Common myeloid progenitor, CD34-positive (primary cell): ENCODE measurements at places on chromosomes 16 and 17.

DNA sequence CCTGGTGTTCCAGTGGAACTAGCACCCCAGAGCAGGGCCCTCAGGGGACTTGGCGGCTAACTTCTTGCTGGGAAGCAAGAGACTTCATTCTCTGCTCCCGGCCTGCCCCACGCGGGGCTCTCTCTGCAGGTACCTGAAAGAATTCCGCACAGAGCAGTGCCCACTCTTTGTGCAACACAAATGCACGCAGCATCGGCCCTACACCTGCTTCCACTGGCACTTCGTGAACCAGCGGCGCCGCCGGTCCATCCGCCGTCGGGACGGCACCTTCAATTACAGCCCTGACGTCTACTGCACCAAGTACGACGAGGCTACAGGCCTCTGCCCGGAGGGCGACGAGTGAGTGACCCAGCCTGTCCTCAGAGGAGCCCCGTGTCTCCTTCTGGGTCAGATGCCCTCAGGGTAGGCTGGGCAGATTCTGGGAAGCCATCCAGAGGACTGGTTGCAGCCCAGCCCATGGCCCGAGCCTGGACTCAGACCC lies 25.1 kb downstream of the UNK start:
- no peak for DNase-seq

- DNase-seq: no peak
These were observed 8.1 kb upstream of the C1QL1 start for GRCh38 chr17:44976206-44976605.

DNA sequence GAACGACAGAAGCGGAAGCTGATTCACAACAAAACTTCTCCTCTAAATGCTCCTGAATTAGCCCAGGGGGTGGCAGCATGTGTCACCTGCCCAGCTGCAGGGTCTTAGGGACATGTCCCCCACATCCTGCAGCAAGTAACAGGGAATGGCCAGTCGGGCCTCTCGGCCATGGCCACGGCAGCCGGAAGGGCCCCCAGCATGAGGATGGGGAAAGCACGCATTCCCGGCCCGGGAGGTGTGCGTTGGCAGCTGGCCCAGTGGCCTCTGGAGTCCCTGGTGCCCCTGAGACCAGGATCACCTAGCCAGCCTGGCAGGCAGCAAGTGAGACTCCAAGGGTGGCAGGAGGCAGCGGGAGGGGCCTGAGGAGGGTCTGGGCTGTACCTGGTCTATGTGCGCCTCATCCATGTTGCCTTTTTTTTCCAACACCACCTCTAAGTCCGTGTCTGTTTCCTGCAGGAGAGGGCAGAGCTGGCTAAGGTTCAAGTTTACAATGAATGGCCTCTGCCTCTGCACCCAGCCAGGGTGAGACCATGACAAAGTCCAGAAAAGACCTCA lies 7.0 kb downstream of the KNOP1 start:
- no peak for DNase-seq

DNA sequence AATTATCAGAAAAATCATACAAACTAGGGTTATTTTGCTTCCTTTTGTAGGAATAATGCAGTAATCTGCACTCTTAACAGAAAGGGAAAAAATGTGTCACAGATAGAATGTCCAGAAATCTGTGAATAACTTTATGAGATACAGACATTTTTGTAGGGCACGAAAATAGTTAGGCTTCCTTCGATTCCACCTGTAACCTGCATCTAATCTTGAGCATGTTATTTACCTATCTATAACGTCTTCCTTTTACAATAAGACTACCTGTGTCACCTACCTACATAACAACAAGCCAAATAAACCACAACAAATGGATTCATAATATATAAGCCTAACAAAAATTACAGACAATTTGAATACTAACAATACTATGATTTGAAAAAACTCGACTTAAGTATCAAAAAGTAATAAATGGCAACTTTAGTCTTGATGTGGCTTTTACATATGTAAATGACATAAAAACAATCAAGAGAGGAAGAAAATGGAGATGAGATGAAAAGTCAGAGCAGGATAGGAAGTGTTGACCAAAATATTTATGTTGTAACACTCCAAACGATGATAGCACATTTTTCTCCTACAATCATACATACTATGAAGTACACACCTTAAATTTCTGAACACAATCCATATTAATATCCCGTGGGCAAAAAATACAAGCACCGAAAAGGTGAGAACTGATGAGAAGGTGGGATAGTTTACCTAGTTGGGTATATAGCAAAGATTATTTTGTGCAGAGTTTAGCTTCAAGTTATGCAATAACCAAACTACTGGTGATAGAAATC lies 2.5 kb downstream of the STAT5B start:
- DNase-seq: no peak
